ENCODE measurements at places on chromosomes 6 and 20.

DNA sequence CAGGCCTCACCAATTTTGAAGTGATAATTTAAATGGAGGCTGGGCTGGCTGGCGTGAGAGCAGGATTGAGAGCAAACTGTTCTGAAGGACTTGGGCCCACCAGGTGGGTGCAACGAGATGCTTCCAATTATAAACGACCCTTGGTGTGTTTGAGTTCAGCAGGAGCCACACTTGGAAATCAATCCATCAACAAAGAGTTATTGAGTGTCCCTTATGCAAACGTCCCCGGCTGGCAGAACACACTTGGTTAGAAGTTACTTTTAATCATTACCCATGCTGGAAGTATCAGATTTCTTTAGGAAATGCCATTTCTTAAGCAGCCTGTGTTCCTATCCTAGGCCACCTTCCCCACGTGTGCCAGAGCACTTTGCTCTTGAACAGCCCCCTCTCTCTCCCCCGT, 37.8 kb upstream of the ZNF831 start:
- DNase-seq, result no peak

DNA sequence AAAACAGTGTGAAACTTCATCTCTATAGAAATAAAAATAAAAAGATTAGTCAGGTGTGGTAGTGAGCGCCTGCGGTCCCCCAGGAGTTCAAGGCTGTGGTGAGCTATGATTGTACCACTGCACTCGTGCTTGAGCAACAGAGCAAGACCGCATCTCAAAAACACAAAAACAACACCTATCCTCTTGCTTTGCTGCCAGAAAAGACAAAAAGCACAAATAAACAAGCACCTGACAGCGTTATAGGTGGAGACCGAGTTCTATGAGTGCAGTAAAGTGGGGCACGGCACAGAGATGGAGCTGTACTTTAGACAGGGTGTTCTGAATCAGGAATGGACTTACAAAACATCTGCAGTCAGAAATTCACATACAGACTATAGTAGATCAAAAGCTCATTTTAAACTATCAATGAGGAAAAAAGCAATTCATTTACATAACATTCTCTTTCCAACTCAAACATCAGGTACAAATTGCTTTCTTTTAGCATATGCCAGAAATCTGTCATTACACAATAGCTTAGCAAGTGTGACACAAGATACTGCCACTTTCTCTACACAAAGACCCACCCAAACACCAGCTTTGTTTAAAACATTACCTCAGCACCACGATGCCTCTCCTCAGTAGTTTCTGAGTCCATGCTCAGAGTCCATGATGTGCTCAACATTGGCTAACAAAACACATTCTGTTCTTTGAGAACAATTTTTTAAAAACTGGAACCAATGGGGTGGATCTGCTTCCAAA, 10.1 kb downstream of the EZR start:
- no peak for DNase-seq

GRCh38 chr6:133610971-133611370, 277.9 kb upstream of the TCF21 start:
- DNase-seq, result no peak

DNA sequence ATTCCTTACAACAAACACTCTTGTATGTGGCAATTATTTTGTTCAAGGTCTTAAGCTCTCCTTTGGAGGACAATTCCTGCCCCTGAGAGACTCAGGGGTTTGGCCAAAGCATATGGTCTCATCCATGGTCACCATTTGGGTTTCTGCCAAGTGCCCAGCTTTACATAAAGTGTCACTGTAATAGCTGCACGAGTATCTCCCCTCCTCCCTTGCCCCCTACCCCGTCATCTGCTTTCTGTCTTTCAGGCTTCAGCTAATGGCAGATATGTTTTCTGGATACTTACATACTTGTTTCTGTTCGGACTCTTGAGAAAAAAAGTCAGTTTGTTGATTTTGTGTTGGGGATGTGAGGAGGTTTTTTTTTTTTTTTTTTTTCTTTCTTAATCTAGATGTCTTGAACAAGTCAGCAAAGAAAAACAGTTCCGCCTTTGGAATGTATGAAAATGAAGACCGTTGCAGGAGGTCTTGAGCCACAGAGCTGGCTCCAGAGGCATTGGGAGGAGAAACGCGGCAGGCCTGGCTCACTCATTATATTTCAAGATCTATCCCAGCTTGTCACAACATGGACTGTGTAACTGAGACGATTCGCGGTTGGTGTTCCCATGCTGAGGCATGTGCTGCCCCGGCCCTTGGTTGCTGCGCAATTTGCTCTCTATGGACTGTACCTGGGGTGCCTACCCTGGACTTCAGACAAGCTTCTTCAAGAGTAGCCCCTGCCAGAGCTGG, 32.6 kb upstream of the STX16 start:
- no peak for DNase-seq

DNA sequence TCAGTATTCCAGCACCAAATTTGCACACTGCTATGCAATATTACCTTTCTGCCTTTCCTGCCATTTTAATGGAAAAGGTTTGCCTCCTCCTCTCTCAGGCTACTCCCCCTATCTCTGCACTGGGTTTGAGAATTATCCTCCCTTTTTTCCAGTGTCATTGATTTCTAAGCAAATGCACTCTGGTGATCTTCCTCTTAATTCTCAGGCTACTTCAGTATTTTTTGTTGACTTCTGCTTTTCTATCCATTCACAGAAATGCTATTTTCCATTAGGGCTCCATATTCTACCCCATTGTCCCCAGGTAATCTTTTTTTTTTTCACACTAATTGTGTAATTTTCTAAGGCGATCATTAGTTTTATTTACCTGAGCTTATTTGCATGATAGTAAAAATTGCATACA, 144.0 kb downstream of the GJA1 start:
- DNase-seq, result no peak

DNA sequence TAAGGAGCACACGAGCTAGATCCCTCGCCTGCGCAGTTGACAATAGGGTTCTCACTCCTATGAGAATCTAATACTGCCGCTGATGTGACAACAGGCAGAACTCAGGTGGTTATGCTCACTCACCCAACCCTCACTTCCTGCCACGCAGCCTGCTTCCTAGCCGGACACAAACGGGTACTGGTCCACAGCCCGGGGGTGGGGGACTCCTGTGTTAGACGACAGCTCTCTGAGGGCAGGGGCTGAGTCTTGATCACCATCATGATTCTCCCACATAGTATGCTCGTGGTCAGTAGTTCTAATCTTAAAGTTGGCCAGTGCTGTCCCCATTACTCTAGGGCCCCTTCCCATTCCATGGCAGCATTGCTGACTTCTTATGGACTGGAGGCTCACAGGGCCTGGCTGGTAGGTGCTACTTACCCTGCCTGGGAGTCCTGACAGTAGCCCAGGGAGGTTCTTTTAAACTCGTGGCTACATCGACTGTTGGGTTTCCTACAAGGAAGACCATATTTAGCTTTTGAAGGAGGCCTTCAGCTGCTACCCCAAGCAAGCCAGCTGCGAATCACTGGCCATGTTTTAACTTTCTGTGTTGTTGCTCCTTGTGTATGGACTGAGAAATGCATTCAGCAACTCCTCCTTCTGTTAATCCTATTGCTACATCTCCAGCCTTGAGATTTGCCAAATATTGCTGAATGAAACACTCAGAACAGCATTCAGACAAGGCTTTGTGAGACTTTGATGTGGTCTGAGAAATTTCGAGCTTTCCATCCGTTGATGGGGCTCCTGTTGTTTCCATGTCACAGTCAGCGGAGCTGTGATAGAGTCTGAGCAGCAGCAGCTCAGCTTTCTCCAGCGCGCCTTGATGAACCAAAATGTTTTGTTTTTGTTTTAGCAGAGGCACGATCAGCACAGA, 300.3 kb downstream of the NRN1 start:
- no peak for DNase-seq

DNA sequence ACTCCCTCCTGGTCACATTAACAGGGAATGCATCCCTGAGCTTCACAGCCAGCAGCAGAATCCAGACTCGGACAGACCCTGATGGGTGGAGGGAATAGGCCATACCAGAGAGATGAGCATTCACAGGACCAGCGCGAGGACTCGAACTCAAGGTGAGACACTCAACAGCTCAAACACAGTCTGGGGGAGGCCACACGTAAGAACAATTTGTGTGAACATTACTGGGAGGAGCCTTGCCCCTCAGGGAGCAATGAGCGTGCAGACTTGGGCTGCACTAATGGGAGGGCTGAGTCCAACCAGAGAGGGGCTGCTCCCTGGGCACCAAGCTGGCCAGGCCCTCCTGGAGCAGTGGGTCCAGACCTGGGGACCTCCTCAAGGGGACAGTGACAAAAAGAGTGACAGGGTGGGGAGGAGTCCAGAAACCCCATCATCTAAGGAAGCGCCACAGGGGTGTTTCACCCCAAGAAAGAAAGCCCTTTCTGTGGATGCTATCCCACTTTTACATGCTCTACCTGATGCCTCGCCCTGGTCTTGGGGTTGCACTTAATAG, 118.4 kb downstream of the MRPL14 start:
- DNase-seq, result no peak

- DNase-seq, result no peak
Measured at GRCh38 chr6:144653885-144654505, 368.9 kb downstream of the UTRN start.

GRCh38 chr20:32784369-32785080, 22.3 kb downstream of the DNMT3B start:
- DNase-seq, result no peak

GRCh38 chr6:7777074-7777473, 51.2 kb downstream of the BMP6 start:
- no peak for DNase-seq

DNA sequence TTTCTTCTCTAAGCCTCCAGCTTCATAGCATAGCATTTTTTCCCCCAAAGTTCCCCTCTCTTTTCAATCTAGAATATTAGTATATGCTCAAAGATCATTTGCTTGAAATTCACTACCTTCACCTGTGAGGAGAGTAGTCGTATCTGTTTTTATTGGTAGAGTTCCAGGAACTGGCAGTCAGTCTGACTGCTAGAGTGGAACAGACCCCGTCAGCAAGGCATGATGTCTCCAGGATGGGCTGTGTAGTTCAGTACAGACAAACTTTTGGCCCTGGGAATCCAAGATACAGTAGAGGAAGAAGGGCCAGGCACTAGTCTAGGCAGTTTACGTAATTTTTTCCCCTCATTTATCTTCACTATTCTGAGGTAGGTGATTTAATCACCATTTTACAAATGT, 29.1 kb downstream of the RALY start:
- DNase-seq, result no peak

- no peak for DNase-seq
Measured at GRCh38 chr20:3364323-3365013, 43.0 kb downstream of the DNAAF9 start.

DNA sequence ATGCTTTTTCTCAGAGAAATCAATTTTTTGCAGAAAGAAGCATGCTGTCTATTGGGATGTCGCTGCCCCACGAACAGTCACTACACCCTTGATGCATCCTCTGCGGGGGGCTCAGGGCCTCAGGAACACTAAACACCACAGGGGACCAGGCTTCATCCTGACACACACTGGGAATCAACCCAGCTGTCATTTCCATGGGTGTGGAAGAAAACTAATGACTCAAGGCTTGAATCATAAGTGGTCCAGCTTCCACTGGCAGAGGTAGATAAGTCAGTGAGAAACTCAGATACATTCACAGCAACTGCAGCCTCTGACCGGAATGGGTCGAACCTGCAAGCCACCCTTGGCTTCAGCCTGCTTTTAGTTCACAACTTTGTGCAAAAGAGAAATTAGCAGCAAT, 81.3 kb upstream of the SPTLC3 start:
- no peak for DNase-seq

- no peak for DNase-seq
Measured at GRCh38 chr20:48786951-48787705, 40.7 kb downstream of the PREX1 start.

DNA sequence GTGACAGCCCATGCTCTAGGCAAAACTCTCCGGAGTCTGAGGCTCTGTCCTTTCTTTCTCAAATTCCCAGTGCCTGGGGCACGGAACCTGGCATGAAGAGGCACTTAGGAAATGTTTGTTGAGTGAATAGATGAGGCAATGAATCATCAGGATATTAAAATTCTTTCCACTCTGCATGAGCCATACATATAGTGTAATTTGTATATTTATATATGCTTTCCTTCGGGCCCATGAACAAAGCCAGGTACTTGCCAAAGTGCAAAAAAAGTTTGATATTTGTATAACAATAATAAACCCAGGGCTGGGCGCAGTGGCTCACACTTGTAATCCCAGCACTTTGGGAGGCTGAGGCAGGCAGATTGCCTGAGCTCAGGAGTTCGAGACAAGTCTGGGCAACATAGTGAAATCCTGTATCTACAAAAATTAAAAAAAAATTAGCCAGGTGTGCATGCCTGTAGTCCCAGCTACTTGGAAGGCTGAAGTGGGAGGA, 212.3 kb upstream of the ZNF217 start:
- DNase-seq, result no peak

GRCh38 chr20:1473246-1474220, 6.9 kb upstream of the NSFL1C start:
- no peak for DNase-seq

DNA sequence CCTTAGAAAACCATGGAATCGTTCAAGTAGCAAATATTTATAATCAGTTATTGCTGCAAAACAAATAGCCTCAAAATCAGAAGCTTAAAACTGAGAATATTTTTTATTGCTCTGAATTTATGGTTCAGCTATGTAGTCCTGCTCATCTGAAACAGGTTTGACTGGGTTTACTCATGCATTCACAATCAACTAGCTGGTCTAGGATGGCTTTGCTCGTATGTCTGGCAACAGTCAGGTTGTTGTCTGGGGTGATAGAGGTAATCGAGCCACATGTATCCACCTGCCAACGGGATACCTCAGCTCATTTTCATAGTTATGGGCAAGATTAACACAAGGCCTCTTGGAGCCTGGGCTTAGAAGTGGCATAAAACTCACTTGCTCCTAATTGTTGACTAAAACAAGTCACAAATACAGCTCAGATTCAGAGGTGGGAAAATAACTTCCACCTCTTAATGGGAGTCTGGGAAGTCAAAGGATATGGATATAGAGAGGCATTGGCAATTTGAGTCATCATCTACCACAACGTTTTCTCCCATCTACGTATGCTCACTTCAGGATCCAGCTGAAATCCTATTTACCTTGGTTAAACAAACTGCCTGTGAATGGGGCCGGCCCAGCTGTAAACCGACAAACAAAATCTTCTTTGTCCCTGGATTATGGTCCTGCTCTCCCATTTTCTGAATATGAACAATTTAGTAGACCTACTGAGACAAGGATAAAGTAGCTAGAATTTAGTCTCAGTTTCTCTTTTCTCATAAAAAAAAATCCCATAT, 54.5 kb upstream of the TENT5A start:
- DNase-seq, result no peak

GRCh38 chr20:55515832-55516231, 489.5 kb downstream of the CBLN4 start:
- DNase-seq, result no peak

DNA sequence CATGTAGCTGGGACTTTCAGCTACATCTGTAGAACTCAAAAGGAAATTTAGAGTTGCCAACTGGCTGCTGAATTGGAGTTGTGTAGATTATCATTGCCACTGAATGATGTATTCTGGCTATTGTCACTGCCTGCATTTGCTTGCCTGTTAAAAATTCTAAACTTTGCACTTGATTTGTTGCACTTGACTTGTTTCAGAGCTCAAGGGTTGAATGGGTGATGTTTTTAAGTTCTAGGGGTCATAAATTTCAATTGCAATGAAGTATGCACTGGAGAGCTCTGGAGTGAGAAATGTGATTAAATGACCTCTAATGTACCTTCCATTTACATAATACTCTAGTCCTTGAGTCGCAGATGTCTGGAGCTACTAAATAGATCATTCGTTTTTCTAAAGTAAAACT, 102.4 kb downstream of the TNFRSF21 start:
- no peak for DNase-seq

GRCh38 chr20:24309596-24309995, 159.8 kb upstream of the SYNDIG1 start:
- no peak for DNase-seq

Measured in cortex of kidney (tissue), 1 donor.